ENCODE measurements at places on chromosomes 11 and 22.

- H3K4me3 ChIP-seq, result no peak overlapping the region
- no peaks in the 10 kb centered on the region for H3K27me3 ChIP-seq
- no peak overlapping the region for H3K27ac ChIP-seq
- no peaks in the 10 kb centered on the region for H3K4me1 ChIP-seq
- H3K36me3 ChIP-seq, result no peaks in the 10 kb centered on the region
- DNase-seq, result no peak
Measured at GRCh38 chr11:116813170-116813569, 9.9 kb downstream of the APOA4 start.

DNA sequence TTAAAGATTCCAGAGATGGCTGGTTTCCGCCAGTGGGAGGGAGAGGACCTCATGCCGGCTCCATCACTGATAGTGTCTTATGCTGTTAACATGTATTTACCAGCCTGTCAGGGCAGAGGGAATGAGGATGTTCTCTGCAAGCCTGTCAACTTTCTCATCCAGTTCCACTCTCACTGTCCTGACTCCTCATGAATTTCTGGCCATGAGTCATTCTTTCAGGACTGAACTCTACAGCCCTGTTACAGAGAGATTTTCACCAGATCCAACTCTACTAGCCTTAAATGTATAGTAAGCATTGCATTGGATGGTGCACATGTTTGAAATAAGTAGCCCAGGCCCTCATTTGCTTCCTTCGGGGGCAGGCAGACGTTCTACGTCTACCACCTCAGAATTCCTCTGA, 387.7 kb downstream of the TMEM135 start:
- H3K27me3 ChIP-seq, result no peaks in the 10 kb centered on the region
- no peak overlapping the region for H3K4me3 ChIP-seq
- no peak for DNase-seq
- no peaks in the 10 kb centered on the region for H3K36me3 ChIP-seq
- H3K27ac ChIP-seq, result no peak overlapping the region
- peaks cover 22% of the 10 kb centered on the region for H3K4me1 ChIP-seq

GRCh38 chr11:40974186-40974795, 485.2 kb downstream of the LRRC4C start:
- no peak overlapping the region for H3K4me3 ChIP-seq
- no peak overlapping the region for H3K27ac ChIP-seq
- no peaks in the 10 kb centered on the region for H3K36me3 ChIP-seq
- no peak for DNase-seq

DNA sequence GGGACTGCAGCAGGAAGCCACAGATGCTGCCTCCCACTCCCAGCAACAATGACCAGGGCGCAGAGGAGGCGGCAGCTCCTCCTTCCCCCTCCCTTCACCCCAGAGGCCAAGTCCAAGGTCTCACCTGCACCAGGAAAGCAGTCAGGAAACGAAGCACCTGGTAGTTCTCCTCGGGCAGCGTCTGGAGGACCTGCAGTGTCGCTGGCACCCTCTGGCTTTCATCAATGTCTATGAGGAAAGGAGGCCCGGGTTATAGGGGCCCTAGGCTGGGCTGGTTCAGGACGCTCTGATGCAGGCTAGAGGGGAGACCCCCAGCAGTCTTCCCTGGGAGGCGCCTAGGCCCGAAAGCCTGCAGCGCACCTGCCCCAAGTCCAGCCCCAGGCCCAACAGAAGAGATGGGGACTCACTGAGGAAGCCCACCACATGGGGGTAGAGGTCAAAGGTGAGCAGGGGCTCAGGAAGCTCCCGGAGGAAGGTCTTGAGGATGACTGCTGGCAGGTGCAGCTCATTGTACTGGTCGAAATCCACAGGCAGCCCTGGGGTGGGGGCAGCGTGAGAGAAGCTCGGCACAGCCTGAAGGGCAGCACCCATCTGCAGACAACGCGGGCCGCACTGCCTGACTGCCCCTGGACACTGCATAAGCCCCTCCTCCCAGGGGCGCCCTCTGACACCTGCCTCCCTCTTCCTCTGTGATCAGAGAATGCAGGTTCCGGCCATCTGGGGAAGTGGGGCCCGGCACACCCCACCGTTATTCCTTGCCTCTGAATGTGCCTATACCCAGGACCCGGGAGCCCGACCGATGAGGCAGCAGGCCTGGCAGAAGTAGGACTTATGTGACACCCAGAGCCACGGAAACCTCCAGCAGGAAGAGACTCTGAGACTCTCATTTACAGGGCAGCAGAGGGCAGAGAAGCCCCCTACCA, 20.9 kb downstream of the ARHGAP1 start:
- H3K27ac ChIP-seq, result no peak overlapping the region
- peaks cover 30% of the 10 kb centered on the region for H3K36me3 ChIP-seq
- H3K4me1 ChIP-seq, result peaks cover 8% of the 10 kb centered on the region
- no peak overlapping the region for H3K4me3 ChIP-seq
- H3K27me3 ChIP-seq, result no peaks in the 10 kb centered on the region

- H3K36me3 ChIP-seq, result no peaks in the 10 kb centered on the region
- H3K4me3 ChIP-seq, result no peak overlapping the region
- no peaks in the 10 kb centered on the region for H3K4me1 ChIP-seq
- peak; percentile 29 for DNase-seq
- H3K27me3 ChIP-seq, result no peaks in the 10 kb centered on the region
Measured at GRCh38 chr22:24432059-24432853, 4.9 kb downstream of the ADORA2A start.

DNA sequence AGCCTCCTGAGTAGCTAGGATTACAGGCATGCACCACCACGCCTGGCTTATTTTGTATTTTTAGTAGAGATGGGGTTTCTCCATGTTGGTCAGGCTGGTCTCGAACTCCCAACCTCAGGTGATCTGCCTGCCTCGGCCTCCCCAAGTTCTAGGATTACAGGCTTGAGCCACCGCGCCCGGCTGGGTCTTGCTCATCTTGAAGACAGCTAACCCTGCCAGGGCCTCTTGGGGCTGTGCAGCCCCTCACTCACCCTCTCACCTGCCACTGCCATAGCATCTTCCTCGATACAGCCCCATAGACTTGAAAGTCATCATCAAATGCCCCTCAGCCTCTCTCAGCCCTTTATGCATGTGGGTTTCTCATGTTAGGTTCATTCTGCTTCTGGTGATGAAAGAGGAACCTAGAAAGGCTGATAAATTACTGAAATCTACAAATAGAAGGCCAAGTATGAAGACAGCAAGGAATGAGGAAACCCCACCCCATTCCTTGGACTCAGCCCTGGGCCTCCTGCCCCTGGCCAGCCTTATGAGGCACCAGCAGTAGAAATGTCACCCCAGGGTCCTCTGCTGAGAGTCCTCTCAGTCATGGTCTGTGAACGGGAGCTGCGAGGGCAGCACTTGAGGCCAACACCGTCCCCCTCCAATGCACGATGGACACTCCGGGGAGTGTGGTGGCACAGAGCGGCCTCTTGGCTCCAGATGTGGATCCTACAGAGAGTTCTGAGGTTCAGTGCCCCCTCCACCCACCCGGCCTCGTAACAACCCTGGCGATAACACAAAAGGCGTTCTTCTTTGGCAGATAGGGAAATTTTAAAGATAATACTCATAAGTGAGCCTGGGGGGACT, 24.8 kb downstream of the SCGB1A1 start:
- no peaks in the 10 kb centered on the region for H3K36me3 ChIP-seq
- H3K4me3 ChIP-seq, result no peak overlapping the region
- H3K27me3 ChIP-seq, result no peaks in the 10 kb centered on the region
- no peaks in the 10 kb centered on the region for H3K4me1 ChIP-seq
- no peak overlapping the region for H3K27ac ChIP-seq

DNA sequence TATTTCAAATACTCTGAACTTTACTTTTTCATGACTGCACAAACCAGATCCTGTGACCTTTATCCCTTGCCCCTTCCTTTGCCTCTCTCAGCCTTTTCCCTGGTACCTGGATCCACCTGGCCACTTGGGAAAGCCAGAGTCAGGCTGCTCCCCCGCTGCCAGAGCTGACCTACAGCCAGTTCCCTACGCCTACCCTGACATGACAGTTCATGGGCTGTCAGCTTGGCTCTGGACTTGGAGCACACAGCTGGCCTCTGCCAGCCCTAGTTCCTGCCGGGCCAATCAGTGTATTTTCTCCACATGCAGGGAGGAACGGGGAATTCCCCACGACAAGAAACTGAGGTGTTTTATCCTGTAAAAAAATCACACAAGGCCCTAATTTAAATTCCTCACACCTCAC, 382.6 kb downstream of the INSC start:
- no peaks in the 10 kb centered on the region for H3K4me1 ChIP-seq
- no peaks in the 10 kb centered on the region for H3K27me3 ChIP-seq
- H3K36me3 ChIP-seq, result no peaks in the 10 kb centered on the region
- H3K27ac ChIP-seq, result no peak overlapping the region
- H3K4me3 ChIP-seq, result no peak overlapping the region

DNA sequence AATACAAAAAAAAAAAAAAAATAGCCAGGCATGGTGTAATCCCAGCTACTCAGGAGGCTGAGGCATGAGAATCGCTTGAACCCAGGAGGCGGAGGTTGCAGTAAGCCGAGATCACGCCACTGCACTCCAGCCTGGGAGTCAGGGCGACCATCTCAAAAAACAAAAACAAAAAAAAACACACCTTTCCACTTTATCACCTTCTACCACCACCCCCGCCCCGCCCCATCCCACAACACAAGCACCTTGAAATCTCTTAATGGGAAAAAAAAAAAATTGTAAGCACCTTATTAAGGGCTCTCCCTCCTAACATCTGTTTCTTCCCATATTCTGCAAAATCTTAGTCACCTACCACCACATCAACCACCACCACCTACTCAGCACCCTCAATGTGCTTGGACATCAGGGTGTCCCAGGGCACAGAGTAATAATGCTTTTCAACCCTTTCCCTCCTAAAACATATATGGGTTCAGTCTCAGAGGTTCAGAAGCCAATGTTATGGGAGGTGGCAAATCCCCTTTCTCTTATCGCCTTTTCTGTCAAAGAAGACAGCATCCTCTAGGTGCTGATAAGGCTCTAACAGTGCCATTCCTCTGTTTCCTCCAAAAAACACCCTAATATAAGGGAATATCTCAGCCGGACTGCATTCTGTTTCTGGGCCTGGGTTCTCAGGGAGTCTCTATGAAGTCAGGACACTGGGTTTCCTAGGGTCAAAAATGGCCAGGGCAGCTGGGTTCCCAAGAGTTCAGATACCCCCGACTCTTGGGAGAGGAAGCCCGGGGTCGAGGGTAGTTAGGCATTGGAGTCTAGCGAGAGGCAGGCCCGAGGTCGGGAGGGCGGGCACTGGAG, 718 bp downstream of the INTS5 start:
- H3K27me3 ChIP-seq, result no peaks in the 10 kb centered on the region
- H3K27ac ChIP-seq, result peak overlapping the region; percentile 90
- peak overlapping the region; percentile 69 for H3K4me3 ChIP-seq
- no peak for DNase-seq
- H3K4me1 ChIP-seq, result no peaks in the 10 kb centered on the region

DNA sequence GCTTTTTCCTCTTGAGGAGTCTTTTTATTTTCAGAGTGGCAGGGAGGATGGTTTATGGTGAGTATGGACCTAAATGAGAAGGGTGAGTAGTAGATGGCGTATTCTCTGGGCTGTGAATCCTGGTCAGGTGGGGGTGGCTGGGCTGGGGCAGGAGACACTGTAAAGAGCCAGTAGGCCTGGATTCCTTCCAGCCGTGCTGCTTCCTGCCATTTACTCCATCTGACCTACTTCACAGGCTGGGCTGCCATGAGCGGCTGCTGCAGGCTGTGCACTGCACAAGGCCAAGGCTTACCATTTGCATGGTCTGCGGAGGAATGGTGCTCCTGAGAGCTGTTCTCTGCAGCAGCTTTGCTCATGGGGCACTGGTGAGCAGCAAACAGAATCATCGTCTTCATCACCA, 297.6 kb downstream of the KIRREL3 start:
- no peak overlapping the region for H3K27ac ChIP-seq
- H3K36me3 ChIP-seq, result no peaks in the 10 kb centered on the region
- DNase-seq, result no peak
- no peaks in the 10 kb centered on the region for H3K4me1 ChIP-seq
- H3K27me3 ChIP-seq, result peaks cover 9% of the 10 kb centered on the region
- no peak overlapping the region for H3K4me3 ChIP-seq

DNA sequence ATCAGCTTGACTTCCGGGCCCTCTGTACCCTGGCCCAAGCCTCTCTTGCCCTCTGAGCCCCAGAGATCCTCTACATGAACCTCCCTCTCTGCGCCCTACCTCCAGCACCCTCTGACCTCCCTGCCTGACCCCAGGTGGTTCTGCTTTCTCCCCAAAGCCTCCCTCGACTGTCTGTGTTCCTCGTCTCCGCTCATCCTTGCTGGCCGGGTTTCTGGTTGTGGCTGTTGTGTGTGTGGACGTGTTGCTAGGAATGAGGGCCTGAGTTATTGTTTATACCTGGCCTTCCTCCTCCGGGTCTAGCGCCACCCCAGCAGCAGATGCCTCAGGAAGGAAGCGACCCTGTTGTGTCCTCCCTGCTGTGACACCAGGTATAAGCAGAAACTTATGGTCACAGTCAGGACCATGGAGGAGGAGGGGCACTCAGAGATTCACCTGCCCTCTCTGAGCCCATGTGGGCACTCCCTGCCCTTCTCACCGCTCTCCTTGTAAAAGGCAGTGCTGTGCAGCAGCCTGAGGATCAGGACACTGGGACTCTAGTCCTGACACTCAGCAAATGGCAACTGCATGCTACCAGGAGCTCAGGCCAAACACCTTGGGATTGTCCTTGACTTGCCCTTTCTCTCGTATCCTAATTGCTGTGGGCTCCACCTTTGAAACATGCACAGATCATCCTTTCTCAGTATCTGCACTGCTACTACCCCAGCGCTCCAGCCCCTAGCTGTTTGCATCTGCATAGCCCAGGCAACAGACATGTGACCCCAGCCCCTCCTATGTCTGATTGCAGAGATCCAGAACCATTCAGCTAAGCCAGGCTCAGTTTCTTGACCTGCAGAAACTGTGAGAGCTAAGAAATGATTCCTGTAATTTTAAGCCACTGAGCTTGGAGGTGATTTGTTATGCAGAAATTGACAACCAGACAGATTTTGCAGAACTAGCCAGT, 140.1 kb downstream of the ST3GAL4 start:
- H3K4me3 ChIP-seq, result no peak overlapping the region
- no peaks in the 10 kb centered on the region for H3K36me3 ChIP-seq
- no peak for DNase-seq
- no peak overlapping the region for H3K27ac ChIP-seq

GRCh38 chr11:120746836-120747609, 235.5 kb downstream of the GRIK4 start:
- DNase-seq, result no peak
- H3K36me3 ChIP-seq, result no peaks in the 10 kb centered on the region
- no peaks in the 10 kb centered on the region for H3K4me1 ChIP-seq

Measured in cardiac muscle cell (in vitro differentiated cells and primary cell).